ENCODE measurements at places on chromosomes 1 and 21.

DNA sequence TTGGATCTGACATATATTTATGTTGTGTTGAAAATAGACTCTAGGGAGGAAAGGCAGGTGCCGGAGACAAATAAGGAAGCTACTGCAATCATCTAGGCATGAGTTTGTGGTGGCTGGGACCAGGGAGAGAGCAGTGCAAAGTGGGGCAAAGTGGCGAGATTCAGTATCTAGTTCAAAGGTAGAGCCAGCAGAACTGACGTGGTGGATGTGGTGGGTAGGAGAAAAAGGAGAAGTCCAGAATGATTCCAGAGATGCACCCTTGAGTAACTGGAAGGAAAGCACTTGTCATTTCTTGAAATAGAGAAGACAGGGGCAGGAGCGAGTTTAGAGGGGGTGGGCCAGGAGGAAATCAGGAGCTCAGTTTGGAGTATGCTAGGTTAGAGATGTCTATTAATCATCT, 275.2 kb downstream of the KAZN start:
- no peak for DNase-seq

DNA sequence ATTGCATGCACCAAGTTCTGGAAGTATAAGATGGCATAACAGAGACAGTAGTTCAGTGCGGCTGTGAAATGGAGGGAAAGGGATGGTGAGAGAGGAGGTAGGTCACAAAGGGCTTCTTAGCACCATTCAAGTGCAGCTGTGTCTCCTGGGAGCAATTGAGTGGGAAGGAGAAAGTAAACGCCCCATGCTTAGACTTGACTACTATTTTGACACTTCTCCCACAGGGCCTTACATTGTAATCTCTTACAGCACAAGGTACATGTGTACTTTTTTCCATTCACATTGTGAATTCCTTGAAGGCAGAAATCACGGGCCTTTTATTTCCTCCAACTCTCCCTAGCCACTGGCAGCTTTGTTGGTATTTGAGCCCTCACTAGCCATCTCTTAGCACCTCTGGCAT, 239.6 kb upstream of the FOXD3 start:
- DNase-seq, result no peak

DNA sequence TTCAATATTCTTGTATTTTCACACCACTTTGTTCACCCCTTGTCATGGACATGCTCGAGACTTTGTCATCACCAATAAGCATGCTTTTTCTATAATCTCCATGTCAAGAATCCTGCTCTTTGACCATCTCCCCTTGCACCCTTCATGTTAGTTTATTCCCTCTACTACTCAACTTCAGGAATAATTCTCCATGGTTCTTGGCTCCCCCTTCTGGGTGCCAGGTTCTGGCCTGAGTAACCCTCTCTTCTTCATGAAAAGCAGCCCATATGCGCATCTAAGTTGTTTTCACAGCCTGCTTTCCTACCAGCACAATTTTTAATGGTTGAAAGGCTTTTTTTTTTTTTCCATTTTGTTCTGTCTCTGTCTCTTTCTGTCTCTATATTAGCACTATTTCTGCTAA, 160.7 kb downstream of the LEPR start:
- DNase-seq, result no peak

- no peak for DNase-seq
Observed at GRCh38 chr21:43312011-43312410, 114.9 kb downstream of the SIK1 start.

DNA sequence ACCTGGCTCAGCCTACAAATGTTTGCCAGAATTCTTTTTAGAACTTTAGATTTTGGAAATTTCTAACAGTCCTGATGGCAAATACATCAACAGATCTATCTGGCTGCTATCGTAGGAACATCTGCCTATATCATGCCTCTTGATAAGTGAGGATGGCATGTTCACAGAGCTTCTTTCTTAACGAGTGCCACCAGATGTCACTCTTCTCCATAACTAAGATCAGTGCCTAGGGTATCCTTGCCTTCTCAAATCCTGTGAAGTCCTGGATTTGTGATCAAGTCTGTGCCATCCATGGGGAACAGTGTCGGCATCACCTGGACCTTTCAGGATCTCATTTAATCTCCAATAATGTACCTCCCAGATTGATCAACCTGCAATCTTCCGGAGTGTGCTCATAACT, 36.5 kb upstream of the CD5L start:
- no peak for DNase-seq

- no peak for DNase-seq
Observed at GRCh38 chr1:154629061-154629674, 21.2 kb upstream of the ADAR start.

DNA sequence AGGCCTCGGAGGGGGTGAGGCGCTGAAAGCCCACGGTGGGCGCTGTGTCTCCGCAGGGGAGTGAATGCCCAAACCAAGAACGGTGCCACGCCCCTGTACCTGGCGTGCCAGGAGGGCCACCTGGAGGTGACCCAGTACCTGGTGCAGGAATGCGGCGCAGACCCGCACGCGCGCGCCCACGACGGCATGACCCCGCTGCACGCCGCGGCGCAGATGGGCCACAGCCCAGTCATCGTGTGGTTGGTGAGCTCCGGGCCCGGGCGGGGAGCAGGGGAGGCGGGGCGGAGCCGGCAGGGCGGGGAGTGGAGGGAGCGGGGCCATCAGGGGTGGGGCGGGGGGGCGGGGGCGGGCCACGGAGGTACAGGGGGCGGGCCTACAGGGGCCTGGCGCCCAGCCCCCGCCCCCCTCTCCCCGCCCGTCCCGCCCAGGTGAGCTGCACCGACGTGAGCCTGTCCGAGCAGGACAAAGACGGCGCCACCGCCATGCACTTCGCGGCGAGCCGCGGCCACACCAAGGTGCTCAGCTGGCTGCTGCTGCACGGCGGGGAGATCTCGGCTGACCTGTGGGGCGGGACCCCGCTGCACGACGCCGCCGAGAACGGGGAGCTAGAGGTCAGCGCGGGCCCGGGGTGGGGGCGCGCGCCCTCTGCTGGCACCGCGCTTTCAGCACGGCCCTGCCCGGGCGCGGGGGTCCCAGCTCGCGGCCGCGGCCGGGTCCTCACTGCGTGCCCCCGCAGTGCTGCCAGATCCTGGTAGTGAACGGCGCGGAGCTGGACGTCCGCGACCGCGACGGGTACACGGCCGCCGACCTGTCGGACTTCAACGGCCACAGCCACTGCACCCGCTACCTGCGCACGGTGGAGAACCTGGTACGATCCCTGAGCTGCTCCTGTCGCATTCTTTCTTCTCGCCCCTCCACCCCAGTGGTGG, 15.9 kb downstream of the ESPN start:
- peak; percentile 58 for DNase-seq

GRCh38 chr1:20143318-20143717, 4.2 kb downstream of the PLA2G2F start:
- no peak for DNase-seq

GRCh38 chr1:32706491-32706890, 3.9 kb upstream of the SYNC start:
- DNase-seq, result no peak

DNA sequence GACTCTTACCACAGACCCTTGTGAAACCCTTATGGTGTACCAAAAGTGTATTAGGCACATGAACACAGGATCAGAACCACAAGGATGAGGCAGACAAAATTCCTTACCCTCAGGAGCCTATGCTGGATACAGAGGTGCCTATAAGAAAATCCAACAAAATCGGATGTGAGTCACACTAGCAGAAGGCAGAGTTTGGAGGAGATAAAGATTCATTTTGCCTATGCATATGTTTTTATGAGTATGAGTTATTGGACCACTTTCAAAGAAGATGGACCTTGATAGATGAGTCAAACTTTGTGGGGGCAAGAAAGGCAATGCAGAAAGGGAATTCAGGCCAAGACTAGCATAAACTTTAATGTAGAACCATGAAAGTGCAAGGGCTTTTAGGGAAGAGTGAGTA, 17.0 kb downstream of the CAMK1G start:
- DNase-seq, result no peak

GRCh38 chr1:118928739-118929554, 59.2 kb downstream of the TBX15 start:
- DNase-seq, result no peak

DNA sequence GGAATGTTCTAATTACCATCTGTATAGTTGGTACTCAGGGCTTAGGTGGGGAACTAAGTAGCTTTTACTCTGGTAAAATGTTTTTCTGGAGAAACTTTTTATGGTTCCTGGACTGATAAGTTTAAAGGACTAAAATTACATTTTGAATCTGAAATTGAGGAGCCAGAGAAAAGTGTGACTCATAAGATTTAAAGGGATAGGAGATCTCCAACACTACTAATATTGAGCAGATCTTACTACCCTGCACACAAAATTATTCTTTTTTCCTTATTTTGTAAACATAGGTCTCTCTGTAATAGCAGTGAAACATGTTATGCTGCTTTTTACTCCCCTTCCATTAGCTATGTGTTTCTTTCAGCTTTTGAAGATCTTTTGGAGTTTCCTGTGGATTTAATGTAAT, 32.5 kb downstream of the MTF2 start:
- no peak for DNase-seq

DNA sequence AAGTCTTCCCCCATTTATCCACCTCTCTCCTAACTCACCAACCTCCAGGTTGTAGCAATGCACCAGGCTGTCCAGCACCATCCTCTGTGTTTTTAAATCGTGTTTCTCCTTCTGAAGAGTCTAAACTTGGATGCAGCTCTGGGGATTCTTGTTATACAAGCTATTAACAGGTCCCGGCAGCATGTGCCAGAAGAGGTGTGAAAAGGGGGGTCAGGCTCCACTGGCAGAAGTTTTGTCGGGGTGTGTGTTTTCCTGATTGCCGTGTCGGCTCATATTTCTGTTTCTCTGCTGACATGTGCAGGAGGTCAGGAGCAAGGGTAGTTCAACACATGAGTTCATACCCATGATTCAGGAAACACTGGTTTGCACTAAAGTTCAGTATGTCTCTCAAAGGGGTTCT, 658.6 kb upstream of the CAMK1G start:
- DNase-seq, result no peak

DNA sequence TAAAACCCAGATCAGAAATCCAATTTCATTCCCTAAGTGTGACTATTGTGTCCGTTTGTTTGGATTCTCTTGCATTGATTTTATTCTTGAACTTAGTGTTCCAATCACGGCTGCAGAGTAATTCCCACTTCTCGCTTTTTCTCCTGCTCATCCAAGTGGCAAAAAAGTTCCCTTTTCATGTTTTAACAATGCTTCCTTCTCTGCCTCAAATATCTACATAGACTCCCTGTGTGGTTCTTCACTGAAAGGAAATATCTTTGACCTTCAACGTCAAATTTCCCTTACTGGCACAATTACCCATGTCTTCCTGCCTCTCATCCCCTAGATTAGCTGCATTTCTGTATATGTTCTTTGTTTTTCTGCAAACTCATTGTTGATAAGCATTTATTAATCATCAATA, 305.4 kb downstream of the BACH1 start:
- no peak for DNase-seq

- DNase-seq, result no peak
Observed at GRCh38 chr1:150799089-150799488, 9.0 kb downstream of the CTSK start.

DNA sequence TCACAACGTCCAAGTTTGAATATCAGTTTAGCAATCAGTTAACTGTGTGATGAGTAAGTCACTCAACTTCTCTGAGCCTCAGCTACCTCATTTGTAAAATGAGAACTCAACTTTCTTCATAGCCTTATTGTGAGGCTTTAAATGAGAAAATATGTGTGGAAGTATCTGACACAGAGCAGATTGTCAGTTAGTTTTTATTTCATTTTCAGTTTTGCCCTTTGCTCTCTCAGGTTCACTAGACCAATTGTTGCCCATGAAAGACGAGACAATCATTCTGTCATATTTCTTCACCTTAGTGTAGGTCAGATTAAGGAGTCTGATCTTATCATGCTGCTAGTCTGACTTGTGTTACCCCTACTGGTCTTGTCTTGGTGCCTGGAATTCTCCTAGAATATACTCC, 232.8 kb upstream of the PTBP2 start:
- no peak for DNase-seq

DNA sequence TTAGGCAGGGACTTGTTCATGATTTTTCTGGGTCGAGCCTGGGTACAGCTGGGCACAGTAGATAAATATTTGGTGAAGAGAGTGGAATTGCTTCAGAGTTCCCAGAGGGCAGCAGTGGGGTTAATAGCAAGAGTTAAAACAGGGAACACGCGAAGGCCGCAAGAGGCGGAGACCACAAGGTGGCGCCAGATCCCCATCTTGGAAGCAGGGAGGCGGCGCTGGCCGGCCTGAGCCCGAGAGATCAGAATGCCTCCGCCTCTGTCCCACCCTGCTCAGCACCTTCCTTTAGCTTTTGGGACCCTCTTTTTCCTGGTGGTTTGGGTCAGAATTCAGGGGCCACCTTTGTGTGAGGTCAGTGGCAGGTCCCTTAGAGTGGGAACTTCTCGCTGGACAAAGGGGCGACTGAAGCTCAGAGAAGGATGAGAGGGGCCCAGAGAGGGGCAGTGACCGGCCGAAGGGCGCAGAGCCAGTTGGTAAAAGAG, 6.5 kb upstream of the PADI2 start:
- peak; percentile 77 for DNase-seq

GRCh38 chr1:178659789-178660208, 65.2 kb upstream of the RALGPS2 start:
- no peak for DNase-seq

- no peak for DNase-seq
Observed at GRCh38 chr1:26783646-26784022, 4.1 kb upstream of the PIGV start.

DNA sequence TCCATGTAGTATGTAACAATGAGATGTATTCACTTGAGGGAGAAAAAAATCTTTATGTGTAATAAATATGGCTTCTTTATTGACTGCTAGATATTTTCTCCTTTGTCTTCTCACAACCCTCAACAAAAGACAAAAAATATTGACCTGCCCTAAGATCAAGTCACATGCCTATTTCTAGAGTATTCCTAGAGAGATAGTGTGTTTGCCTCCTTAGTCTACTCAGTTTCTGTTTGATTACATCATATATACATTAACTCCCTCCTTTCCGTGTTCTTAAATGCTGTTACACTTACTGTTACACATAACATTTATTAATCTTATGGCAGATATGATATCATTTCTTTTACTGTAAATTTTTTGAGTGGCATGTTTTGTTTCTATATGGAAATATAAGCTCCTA, 281.6 kb upstream of the RGS18 start:
- DNase-seq, result no peak

DNA sequence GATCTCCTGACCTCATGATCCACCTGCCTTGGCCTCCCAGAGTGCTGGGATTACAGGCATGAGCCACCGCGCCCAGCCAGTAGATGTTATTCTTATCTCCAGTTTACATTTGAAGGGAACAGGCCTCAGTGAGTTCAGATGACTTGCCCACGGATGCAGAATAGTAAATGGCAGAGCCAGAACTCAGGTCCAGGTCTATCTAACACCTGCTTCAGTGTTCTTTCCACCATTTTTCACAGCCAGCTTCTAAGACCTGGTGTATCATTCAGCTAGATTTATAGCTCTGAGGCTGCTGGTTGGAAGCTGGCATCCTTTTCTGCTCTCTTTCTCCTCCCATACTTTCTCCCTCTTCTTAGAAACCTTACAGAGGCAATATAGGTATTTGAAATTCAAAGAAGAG, 10.8 kb downstream of the FABP3 start:
- no peak for DNase-seq

GRCh38 chr1:3099861-3100260, 30.9 kb downstream of the PRDM16 start:
- no peak for DNase-seq

- DNase-seq, result no peak
Observed at GRCh38 chr1:102580806-102581205, 527.5 kb downstream of the COL11A1 start.

All from activated T-cell treated with anti-CD3 and anti-CD28 coated beads for 4 hours (primary cell).